Kidney epithelial cell (primary cell): ENCODE measurements at places on chromosomes 5 and 9. TPM values are rescaled to one million over a fixed set of nuclear protein-coding genes. Genes with fewer than 3 reads are reported as not detected.

DNA sequence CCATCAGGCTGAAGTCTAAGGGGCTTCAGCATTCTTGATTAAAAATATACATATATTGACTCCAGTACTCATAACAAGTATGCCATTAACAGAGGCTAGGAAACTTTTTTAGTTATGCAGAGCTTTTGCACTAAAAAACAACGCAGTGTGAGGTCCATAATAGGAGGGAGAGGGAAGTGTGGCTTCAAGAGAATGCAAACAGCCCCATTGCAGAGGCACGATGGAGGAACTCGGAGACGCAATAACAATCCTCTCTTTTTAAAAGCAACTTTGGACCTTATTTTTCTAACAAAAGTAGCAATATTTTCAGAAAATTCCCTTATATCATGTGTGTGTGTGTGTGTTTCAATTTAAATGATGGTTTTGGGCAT is 150.0 kb upstream of the PTCH1 start:
- DNase-seq = no peak

DNA sequence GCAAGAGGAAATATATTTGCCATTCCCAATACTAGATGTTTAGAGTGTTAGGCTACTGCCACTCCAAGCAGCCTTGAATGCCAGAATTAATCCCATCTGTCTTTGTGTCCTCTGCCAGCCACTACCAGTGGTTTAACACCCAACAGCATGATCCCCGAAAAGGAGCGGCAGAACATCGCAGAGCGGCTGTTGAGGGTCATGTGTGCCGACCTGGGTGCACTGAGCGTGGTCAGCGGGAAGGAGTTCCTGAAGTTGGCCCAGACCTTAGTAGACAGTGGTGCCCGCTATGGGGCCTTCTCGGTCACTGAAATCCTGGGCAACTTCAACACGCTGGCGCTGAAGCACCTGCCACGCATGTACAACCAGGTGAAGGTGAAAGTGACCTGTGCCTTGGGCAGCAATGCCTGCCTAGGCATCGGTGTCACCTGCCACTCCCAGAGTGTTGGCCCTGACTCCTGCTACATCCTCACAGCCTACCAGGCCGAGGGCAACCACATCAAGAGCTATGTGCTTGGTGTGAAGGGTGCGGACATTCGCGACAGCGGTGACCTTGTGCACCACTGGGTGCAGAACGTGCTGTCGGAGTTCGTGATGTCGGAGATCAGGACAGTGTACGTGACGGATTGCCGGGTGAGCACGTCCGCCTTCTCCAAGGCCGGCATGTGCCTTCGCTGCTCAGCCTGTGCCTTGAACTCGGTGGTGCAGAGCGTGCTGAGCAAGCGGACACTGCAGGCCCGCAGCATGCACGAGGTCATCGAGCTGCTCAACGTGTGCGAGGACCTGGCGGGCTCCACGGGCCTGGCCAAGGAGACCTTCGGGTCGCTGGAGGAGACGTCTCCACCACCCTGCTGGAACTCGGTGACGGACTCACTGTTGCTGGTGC is 29.3 kb downstream of the AMBP start:
- DNase-seq = no peak

DNA sequence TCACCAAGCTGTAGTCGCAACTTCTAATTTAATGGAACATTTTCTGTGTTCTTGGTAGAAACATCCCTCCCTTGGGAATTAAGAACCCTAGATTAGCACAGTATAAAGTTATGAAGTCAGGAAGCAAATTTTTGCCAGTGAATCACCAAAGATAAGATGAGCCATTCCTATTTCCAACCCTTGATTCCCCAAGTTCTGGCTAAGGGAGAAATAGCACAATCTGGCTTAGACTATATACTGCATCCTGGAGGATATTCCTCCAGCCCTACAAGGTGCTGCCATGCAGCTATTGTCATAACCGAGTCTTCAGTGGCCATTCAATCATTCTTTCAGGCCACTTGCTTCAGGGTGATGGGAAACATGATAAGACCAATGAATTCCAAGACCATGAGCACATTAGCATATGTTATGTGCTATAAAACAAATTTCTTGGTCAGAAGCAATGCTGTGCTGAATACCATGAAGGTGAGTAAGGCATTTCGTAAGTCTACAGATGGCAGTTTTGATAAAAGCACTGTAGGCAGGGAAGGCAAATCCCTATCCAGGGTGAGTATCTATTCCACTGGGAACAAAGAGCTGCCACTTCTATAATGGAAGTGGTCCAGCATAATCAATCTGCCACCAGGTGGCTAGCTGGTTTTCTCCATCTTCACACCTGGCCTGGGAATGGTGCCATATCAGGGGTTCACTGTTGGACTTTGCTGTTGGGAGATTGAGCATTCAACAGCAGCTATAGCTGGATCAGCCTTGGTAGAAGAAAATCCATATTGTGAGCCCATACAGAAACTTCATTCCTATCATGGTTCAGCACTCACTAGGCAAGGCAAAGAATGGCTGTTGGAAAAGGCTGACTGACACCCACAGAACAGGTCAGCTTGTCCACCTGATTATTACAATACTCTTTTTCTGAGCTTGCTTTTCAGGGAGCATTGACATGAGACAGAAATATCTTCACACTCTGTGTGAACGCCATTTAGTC is 19.6 kb upstream of the ARL15 start:
- peak; percentile 74 for DNase-seq

RAB3C gene
- total RNA-seq = 0.04 TPM in 1 of 2 replicates, not detected in the other

DNA sequence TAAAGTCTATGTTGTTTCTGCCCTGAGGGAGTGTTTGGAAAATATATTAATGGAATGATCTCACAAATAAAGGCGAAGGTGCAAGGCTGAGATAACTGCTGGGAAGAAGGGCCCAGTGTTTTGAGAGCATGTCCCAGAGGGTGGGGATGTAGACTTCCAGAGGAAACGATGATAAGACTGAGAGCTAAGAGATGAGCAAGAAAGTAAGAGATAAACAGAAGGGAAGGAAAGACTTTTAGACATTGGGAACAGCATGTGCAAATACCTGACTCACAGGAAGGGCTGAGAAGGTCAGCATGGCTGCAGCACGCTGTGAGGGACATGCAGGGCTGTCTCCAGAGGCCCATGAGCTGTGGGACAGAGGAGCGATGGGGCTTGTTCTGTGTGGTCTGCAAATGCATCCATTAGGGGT is 19.9 kb upstream of the ADRB2 start:
- DNase-seq = no peak
